ENCODE measurements at places on chromosomes 3 and 15.

- no peak for DNase-seq
Observed at GRCh38 chr15:100645671-100646070, 43.3 kb downstream of the ASB7 start.

DNA sequence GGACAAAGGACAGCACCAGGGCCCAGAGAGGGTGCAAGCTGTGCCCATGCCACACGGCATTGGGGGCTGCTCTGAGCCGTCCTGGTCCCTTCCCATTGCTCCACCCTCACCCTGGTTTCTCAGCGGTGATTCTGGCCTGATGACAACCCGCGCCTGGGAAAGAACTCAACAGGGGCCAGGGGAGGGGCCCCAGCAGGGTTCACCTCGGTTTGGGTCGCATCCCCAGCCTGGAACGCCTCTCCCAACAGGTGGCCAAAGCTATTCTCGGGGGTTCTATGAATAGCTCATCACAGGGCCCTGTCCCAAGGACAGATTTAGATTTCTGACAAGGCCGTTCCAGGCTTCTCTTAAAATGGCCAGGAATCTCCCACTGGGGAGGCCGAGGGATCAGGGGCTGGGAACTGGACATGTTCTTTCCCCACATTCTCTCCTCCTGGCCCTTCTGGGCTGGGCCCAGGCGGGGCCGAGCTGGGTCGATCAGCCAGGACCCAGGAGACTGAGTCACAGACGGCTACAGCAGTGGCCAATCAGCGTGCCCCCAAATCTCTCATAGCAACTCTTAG lies 17.9 kb downstream of the GRIP2 start:
- DNase-seq: no peak

- DNase-seq: no peak
Observed at GRCh38 chr3:173531602-173532001, 134.1 kb downstream of the NLGN1 start.

DNA sequence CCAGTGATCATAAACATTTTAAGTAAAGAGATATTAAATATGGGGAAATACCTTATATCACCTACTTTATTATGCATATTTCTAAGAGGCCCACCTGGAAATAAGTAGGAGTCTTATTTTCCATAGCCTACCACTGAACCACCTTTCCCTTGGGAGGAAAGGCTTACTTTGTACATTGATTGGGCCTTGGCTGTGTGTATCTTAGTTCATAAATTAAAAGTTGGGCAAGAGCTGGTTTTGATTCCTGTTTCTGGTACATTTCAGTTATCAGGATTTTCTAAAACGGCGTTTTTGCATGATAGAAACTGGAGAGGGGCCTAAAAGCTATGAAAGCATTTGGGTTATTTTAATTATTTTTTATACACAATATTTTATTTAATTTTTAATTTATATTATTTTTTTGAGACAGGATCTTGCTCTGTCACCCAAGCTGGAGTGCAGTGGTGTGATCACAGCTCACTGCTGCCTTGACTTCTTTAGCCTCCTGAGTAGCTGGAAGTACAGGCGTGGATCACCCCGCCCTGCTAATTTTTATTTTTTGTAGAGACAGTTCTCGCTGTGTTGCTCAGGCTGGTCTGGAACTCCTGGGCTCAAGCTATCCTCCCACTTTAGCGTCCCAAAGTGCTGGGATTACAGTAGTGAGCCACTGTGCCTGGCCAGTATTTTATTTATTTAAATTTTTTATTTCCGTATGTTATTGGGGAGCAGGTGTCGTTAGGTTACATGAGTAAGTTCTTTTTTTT lies 2.6 kb downstream of the GMPS start:
- no peak for DNase-seq

GRCh38 chr3:38327335-38328009 lies 19.1 kb upstream of the XYLB start:
- no peak for DNase-seq

DNA sequence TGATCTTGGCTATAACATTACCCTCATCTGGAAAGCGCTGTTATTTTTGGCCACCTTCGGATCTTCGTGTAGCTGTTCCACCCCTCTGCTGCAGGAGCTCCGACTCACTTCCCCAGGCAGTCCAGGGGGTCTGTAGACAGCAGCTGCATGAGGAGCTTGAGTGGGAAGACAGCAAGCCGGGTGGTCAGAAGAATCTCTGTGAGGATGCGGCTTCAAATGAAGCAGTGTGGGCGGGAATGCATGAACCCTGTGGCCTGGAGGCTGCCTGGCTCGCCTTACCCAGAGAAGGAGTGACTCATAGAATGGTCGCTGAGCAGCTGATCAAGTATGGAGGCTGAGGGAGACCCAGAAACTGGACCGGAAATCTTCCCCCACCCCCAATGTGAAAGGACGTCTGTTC lies 45.2 kb upstream of the NR2F2 start:
- DNase-seq: no peak

GRCh38 chr3:64027658-64028057 lies 4.4 kb upstream of the PSMD6 start:
- no peak for DNase-seq

DNA sequence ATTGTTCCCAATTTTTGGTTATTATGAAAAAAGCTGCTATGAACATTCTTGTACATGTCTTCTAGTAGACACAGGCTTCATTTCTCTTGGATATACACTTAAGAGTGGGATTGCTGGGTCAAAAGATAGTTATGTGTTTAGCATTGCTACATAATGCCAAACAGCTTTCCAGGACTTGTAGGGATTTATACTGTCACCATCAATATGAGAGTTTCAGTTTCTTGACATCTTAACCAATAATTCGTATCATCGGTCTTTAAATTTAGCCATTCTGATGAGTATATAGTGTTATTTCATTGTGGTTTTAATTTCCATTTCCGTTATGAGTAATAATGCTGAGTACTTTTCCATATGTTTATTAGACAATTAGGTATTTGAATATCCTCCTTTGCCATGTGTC lies 190.3 kb upstream of the PFN2 start:
- no peak for DNase-seq

- no peak for DNase-seq
Observed at GRCh38 chr3:25130724-25131520, 297.1 kb upstream of the RARB start.

- no peak for DNase-seq
Observed at GRCh38 chr3:14941871-14942270, 5.5 kb upstream of the NR2C2 start.

DNA sequence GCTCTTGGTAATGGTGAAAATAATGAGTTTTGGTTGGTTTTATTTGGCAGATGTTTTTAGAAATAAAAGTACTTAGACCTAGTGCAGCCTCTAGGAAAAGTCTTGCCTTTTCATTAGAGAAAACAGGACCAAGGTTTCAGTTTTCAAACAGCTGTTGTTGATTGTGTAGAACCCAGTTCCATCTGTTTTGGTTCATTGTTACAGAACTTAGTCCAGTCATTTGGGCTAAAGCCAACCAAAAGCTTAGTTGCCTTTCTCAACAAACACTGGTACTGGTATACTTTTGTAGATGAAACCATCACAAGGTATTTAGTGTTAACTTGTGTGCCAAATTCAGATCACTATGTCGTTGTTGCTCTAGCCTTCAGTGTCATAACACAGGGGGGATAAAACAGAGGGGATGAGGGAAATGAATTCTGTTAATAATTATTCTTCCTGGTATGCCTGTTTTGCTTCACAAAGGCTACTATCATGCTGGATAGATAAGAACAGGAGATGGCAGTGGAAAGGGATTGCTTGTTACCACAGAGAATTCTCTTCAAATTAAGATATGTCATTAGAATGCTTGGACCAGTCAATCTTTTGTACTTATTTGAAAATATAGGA lies 12.6 kb upstream of the APH1B start:
- no peak for DNase-seq

DNA sequence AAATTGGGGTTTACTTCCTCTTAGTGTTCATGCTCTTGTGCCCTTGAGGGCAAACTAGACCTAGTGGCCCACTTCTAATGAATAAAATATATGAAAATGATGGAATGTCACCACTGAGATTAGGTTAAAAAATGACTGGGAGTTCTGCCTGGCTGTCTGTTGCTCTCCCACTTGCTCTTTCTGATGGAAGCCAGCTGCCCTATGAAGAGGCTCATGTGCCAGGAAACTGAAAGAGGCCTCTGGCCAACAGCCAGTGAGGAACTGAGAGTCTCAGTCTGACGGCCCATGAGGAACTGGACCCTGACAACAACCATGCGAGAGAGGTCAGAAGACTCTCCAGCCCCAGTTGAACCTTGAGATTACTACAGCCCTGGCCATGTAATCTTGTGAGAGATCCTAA lies 107.1 kb upstream of the FHIT start:
- DNase-seq: peak; percentile 5

DNA sequence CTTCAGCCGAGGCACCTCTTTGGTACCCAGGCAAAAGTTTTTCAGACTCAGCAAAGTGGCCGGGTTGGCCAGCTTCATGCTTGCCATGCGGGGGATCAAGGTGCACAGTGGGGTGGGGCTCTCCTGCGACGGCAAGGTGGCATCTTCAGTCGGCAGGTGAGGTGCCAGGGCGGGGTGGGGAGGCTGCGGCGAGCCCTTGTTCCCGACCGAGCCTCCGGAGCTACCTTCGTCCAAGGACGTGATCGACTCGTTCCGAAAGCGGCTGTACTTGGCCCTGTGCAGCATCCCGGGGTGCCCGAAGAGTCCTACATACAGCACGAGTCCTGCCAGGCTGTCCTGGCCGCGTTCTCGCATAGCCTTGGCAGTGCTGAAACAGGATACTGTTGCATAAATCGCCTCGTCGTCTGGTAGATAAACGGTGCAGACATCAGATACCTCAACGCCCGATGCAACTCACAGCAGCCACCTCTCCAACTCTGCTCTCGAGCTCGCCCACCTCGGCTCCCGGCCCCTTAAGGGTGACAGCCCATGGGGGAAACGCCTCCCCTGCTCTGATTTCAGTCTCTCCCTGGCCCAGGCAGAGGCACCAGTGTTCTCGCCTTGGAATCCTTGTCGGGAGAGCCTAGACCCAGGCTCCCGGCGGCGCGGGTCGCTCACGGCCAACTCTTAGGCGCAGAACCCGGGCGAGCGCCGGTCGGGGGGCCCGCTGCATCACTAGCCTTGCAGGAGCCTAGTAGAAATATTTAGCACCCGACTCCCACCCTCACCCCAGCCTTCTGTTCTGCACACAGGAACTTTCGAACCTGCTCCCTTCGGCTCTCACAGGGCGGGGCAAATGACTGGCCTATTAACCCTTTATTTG lies 826 bp downstream of the SHC4 start:
- no peak for DNase-seq

GRCh38 chr3:149777414-149778214 lies 14.7 kb downstream of the ANKUB1 start:
- no peak for DNase-seq

DNA sequence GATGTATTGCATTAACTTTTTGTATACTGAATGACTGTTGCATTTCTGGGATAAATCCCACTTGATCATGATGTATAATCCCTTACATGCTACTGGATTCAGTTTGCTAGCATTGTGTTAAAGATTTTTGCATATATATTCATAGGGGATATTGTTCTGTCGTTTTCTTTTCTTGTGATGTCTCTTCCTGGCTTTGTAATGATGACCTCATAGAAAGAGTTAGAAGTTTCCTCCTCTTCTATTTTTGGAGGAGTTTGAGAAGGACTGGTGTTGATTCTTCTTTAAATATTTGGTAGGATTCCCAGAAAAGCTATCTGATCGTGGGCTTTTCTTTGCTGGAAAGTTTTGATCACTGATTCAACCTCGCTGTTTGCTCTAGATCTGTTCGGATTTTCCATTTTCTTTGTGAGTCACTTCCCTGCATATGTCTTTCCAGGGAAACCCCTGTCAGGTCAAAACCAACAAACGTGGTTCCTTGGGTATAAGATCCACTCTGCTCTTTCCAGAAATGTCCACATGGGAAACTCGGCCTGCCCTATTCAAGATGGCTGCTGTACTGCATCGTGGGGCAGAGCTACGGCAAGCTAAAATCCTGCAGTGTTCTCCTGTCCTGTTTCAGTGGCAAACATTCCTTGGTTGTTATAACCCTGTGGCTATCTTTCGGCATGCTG lies 120.4 kb downstream of the GABRG3 start:
- no peak for DNase-seq

GRCh38 chr3:158701420-158702065 lies 29.1 kb upstream of the LXN start:
- no peak for DNase-seq

GRCh38 chr3:171064461-171064860 lies 37.9 kb upstream of the SLC2A2 start:
- no peak for DNase-seq

- DNase-seq: peak; percentile 33
Observed at GRCh38 chr3:58640700-58641372, 25.7 kb downstream of the FAM3D start.

GRCh38 chr15:27070841-27071240 lies 99.9 kb downstream of the GABRG3 start:
- DNase-seq: no peak
